ENCODE measurements at places on chromosomes 7 and 10. TPM values are rescaled to one million over a fixed set of nuclear protein-coding genes. Genes with fewer than 3 reads are reported as not detected.

- H3K27me3 ChIP-seq: peaks cover 9% of the 10 kb centered on the region
- 0 out of 2 replicates have a peak, but pooled peaks cover 5% of the 10 kb centered on the region for H3K4me1 ChIP-seq
- H3K27ac ChIP-seq: no peak overlapping the region
- no peak for DNase-seq
- no peak overlapping the region for H3K4me3 ChIP-seq
Measured at GRCh38 chr10:100810091-100810834, 64.9 kb downstream of the PAX2 start.

GRCh38 chr10:27710014-27710413 is 35.6 kb downstream of the MKX start:
- DNase-seq: no peak
- H3K4me3 ChIP-seq: no peak overlapping the region
- no peaks in the 10 kb centered on the region for H3K36me3 ChIP-seq
- H3K4me1 ChIP-seq: no peaks in the 10 kb centered on the region
- H3K27me3 ChIP-seq: no peaks in the 10 kb centered on the region

DNA sequence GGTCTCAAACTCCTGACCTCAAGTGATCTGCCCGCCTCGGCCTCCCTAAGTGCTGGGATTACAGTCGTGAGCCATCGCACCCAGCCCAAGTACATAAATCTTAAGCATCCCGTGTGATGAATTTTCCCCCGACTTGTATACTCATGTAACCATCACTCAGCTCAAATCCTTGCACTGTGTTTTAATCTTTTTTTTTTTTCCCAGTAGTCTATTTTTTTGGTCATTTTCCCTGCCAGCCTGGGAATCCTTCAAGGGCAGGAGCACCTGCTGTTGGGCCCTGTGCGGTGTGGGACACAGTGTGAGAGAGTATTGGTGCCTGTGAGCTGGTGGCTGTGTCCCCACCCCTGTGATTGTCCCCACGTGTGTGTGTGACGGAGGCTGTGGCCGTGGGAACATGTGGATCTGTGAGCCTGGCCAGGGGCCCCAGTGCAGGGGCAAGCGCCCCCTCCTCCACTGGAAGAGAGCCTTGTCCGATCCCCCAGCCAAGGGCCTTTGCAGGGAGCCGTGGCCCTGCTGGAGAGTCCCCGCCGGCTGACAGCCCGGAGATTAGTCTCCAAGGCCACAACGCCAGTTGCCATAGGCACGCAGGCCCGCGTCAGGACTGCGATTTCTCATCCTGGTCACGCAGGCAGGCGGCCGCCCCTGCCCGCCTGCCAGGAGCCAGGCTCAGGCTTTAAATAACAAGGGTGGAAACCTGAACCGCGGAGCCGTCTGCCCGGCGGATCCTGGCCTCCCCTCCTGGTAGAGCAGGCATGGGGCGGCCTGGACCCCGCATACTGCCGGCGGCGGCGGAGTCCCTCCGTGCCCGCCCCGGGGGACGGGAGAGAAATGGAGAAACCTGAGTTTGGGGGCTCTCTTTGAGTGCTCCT is 26.5 kb downstream of the GTF2IRD1 start:
- H3K4me3 ChIP-seq: peak overlapping the region; percentile 28
- no peaks in the 10 kb centered on the region for H3K27me3 ChIP-seq
- H3K4me1 ChIP-seq: peaks cover 40% of the 10 kb centered on the region
- H3K36me3 ChIP-seq: no peaks in the 10 kb centered on the region
- peak; percentile 78 for DNase-seq

DNA sequence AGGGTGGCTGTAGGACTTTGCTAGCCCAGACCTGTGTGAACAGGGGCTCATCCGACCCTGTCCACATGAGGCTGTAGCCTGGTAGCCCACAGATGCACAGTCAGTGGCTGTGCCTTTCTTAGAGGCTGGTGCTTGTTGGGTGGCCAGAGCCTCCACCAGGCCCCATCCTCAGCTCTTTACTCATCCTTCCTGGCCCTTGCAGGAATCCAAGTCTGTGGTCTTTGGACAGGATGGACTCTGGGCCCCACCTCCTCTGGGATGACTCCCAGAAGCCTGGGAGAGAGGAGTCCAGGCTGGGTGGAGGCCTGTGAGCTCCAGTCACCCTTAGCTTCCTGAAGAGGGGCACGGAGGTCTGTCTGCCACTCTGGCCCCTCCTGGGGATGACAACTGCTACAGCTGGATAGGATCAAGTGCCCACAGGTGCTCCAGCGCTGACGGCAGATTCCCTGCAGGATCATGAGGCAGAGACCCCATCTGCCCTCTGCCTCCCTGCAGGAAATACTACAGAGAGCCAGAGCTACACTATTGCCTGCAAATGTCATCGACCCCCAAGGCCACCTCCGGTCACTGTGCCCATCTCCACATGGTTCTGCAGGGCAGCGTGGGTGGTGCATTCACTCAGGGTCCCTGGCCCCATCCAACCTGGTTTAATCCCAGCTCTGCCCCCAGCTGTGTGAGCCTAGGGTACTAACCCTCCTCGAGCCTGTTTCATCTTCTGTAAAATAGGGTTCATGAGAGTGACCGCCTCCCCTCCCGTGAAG is 114.5 kb downstream of the PTPN20 start:
- no peak overlapping the region for H3K27ac ChIP-seq
- H3K4me3 ChIP-seq: no peak overlapping the region
- H3K27me3 ChIP-seq: no peaks in the 10 kb centered on the region
- H3K4me1 ChIP-seq: no peaks in the 10 kb centered on the region
- no peak for DNase-seq

DNA sequence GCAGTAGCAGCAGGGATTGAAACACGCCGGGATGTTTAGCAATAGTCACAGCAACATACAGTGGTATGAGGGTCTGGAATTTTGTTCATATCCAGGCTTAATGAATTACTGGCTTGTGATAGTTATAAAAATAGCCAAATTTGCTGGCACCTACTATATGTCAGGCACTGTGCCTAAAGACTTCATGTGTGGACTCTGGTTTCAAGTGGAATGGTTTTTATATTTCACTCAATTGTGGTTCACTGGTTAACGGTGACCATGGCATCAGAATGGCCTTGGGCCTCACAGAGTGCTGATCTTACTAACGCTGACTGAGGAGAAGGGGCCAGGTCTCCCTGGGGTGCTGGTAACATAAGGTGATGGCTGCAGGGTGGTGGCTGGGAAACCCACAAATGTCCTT is 55.7 kb downstream of the CELF2 start:
- no peak overlapping the region for H3K4me3 ChIP-seq
- peaks cover 46% of the 10 kb centered on the region for H3K4me1 ChIP-seq
- DNase-seq: no peak
- no peak overlapping the region for H3K27ac ChIP-seq

GRCh38 chr10:49404321-49404878 is 8.5 kb upstream of the DRGX start:
- no peak overlapping the region for H3K27ac ChIP-seq
- H3K27me3 ChIP-seq: peaks cover 56% of the 10 kb centered on the region
- no peak overlapping the region for H3K4me3 ChIP-seq
- peaks cover 30% of the 10 kb centered on the region for H3K4me1 ChIP-seq
- no peak for DNase-seq

GRCh38 chr10:6204063-6204340 is 1.3 kb downstream of the PFKFB3 start:
- H3K27me3 ChIP-seq: peaks cover 41% of the 10 kb centered on the region
- peak; percentile 54 for DNase-seq
- H3K4me3 ChIP-seq: peak overlapping the region; percentile 97
- peaks cover 28% of the 10 kb centered on the region for H3K4me1 ChIP-seq

DNA sequence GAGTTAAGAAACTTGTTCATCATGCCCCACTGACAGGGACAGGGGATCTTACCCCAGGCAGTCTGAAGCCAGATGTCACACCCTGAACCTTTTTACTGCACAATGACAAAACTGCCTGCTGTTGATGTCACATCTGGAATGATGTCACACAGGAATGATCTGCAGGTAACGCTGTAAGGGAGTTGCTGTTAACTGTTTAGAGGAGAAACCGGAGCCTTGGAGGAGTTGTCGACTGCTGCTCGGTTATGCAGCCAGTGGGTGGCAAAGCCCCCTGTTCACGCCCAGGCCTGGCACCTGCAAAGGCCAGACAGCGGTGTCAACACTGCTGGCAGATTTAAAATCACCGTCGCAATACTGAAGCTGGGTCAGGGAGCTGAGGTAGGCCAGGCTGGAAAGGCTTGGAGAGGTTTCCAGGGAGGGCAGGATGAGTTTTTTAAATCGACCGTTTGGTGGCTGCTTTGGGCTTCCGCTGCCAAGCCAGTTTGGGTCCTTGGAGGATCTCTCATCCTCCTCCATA is 10.0 kb upstream of the SLIT1 start:
- H3K4me3 ChIP-seq: peak overlapping the region; percentile 77
- DNase-seq: no peak
- peaks cover 13% of the 10 kb centered on the region for H3K4me1 ChIP-seq
- H3K36me3 ChIP-seq: no peaks in the 10 kb centered on the region

DNA sequence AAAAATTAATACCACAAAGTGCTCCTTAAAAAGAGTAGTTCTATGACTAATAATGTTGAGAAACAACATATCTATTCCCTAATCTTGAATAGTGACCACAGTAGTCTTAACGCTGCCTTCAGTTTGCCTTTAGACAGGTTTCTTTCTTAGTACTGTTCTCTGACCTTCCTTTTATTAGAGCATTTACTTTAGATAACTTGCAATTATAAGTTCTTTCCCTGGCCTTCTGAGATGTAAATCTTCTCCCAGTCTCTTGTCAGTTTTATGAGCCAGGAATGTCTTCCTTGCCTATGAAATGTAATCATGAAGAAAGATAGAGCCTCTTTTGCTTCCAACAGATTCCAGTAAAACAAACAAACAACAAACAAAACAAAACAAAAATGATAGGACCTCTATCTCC is 1119.8 kb upstream of the LRRTM3 start:
- H3K36me3 ChIP-seq: no peaks in the 10 kb centered on the region
- H3K27me3 ChIP-seq: no peaks in the 10 kb centered on the region
- DNase-seq: no peak
- no peak overlapping the region for H3K27ac ChIP-seq

DNA sequence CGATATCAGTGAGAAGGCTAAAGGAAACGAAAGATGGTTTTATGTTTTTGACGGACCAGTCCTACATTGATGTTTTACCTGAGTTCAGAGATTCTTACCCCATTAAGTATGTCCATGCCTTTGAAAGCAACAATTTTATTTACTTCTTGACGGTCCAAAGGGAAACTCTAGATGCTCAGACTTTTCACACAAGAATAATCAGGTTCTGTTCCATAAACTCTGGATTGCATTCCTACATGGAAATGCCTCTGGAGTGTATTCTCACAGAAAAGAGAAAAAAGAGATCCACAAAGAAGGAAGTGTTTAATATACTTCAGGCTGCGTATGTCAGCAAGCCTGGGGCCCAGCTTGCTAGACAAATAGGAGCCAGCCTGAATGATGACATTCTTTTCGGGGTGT is 27.7 kb downstream of the MET start:
- no peak overlapping the region for H3K27ac ChIP-seq
- peaks cover 22% of the 10 kb centered on the region for H3K4me1 ChIP-seq
- H3K27me3 ChIP-seq: no peaks in the 10 kb centered on the region

- DNase-seq: no peak
- no peak overlapping the region for H3K27ac ChIP-seq
Measured at GRCh38 chr10:7337431-7338171, 73.2 kb downstream of the SFMBT2 start.

DNA sequence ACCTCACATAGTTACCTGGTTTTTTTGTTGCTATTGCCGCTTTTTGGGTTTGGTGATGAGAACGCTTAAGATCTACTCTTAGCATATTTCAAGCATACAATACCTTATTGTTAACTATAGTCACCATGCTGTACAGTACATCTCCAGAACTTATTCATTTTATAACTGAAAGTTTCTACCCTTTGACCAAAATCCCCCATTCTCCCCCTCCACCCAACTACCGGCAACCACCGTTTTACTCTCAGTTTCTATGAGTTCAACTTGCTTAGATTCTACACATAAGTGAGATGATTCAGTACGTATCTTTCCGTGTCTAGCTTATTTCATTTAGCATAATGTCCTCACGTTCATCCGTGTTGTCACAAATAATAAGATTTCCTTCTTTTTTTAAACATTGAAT is 86.7 kb upstream of the IL6 start:
- no peaks in the 10 kb centered on the region for H3K4me1 ChIP-seq
- no peak for DNase-seq
- peaks cover 34% of the 10 kb centered on the region for H3K36me3 ChIP-seq
- no peak overlapping the region for H3K27ac ChIP-seq
- H3K27me3 ChIP-seq: no peaks in the 10 kb centered on the region
- H3K4me3 ChIP-seq: no peak overlapping the region

- H3K4me1 ChIP-seq: peaks cover 13% of the 10 kb centered on the region
- H3K4me3 ChIP-seq: no peak overlapping the region
- no peak overlapping the region for H3K27ac ChIP-seq
- no peak for DNase-seq
Measured at GRCh38 chr10:60739558-60739957, 38.7 kb upstream of the CDK1 start.

GRCh38 chr7:150435047-150435389 is 15.4 kb upstream of the GIMAP8 start:
- H3K27me3 ChIP-seq: peaks cover 13% of the 10 kb centered on the region
- no peak for DNase-seq
- no peaks in the 10 kb centered on the region for H3K36me3 ChIP-seq
- H3K4me3 ChIP-seq: no peak overlapping the region
- H3K27ac ChIP-seq: no peak overlapping the region
- H3K4me1 ChIP-seq: no peaks in the 10 kb centered on the region

GRCh38 chr7:138029941-138030340 is 28.1 kb upstream of the CREB3L2 start:
- H3K27ac ChIP-seq: no peak overlapping the region
- peaks cover 70% of the 10 kb centered on the region for H3K4me1 ChIP-seq
- H3K27me3 ChIP-seq: 0 out of 2 replicates have a peak, but pooled peaks cover under 1% of the 10 kb centered on the region
- no peak for DNase-seq
- H3K4me3 ChIP-seq: no peak overlapping the region
- H3K36me3 ChIP-seq: peaks cover 33% of the 10 kb centered on the region

The CTNNA3 gene
- 4.0 TPM for total RNA-seq

The GIMAP2 gene
- total RNA-seq: 0.37 TPM

The ENO4 gene
- total RNA-seq: 1.1 TPM

The TMEM236 gene
- total RNA-seq: 0.04 TPM

The KAZALD1 gene
- total RNA-seq: 10.2 TPM

The HOXA1 gene
- not detected for total RNA-seq

The UTF1 gene
- total RNA-seq: 140 TPM

The DNAJC2 gene
- total RNA-seq: 30.5 TPM

The FUOM gene
- total RNA-seq: 40.5 TPM
